Activated naive CD8-positive, alpha-beta T cell treated with anti-CD3 and anti-CD28 coated beads, Interleukin-2, amount 50 U/mL, for 24 hours (primary cell): ENCODE measurements at places on chromosomes 13 and 19.

DNA sequence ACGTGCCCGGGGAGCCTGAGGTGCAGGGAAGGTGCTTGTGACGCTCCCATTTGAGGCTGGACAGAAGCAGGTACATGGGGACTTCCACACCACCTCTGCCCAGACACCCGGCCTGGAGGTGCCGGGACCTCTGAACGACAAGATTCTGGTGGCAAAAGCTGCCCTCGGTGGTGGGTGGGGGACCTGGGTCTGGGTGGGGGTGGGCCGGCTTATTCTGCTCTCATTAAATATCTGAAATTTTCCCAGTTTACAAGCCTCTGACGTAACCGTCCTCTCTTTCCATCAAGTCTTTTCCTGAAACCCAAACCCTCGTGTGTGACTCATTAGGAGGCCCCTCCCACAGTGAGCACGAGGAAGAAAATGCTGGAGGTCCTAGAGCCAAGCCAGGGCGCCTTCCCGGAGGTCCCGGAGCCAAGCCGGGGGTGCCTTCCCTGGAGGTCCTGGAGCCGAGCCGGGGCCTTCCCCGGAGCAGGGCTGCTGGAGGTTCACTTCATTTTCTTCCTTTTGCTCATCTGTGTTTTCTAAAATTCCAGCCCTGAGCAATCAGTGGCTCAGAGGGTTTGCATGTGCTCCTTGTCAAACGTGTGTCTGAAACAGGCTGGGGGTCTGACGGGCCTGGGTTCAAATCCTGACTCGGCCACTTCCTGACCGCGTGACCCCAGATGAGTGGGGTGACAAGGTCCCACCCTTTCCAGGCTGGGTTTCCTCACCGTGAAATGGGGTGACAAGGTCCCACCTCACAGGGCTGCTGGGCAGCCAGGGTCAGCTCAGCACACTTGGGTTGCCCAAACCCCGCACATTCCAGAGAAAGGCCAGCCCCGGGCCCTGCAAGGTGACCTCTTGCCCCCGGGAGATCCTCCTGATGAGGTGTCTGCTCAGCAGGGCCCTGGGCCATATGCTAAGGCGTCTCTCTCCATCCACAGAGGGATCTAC lies 10.0 kb downstream of the CFD start:
- H3K36me3 ChIP-seq, result peaks cover 7% of the 10 kb centered on the region
- no peak for DNase-seq
- H3K27ac ChIP-seq, result no peak overlapping the region
- no peak overlapping the region for H3K4me3 ChIP-seq
- peaks cover 10% of the 10 kb centered on the region for H3K4me1 ChIP-seq
- H3K27me3 ChIP-seq, result no peaks in the 10 kb centered on the region

- peak overlapping the region; percentile 100 for H3K27ac ChIP-seq
- peak overlapping the region; percentile 82 for H3K4me3 ChIP-seq
- peak; percentile 38 for DNase-seq
Observed at GRCh38 chr13:42355491-42356183, 83.7 kb downstream of the AKAP11 start.

GRCh38 chr19:48646001-48646721 lies at the start of gene CA11:
TSS of gene CA11 (minus strand) at chr19:48646187. CDS start at chr19:48645632, 555 bp downstream.
- peak within 1 kb of the TSS; percentile 81 for H3K27ac ChIP-seq
- peaks cover 36% of the 10 kb centered on the region for H3K4me1 ChIP-seq
- DNase-seq, result peak; percentile 92
- H3K36me3 ChIP-seq, result no peaks in the 10 kb centered on the region
- H3K27me3 ChIP-seq, result no peaks in the 10 kb centered on the region
- peak within 1 kb of the TSS; percentile 79 for H3K4me3 ChIP-seq

DNA sequence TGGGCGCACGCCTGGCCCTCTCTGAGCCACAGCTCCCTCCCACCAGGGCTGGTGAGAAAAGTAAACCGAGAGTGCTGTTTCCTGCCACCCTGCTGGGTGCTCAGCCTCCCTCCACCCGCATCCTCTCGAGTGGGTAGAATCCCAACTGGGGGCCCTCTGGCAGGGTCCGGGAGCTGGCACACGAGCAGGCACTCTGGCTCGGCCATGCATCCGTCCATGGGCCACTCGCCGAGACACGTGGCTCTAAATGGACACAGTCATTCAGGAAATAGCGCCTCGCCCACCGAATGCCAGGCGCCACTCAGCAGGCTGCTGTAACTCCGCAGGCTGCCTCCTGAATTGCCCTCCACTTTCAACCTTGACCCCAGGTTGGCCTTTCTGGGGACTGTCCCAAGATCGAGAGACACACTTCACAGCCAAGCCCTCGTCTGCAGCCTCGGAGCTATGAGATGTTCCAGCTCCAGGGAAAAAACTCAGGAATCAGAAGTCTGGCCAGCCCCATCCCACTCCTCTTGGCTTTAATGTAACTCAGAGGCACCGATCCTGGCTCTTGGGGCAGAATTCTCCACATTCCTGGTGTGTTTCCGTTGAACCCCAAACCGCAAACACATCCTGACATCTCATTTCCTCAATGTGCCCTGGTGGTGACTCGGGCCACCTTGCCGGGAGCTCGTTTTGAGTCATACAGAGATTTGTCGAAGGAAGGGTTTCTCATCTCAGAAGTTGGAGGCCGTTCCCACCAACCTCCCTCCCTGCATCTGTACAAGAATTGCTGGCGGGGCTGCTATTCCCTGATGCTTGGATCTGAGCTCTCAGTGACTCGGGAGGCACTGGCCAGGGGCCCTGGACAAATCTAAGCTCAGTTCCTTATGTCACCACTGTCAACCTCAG lies 14.1 kb downstream of the KLF2 start:
- DNase-seq, result peak; percentile 71
- peak overlapping the region; percentile 92 for H3K27ac ChIP-seq
- peaks cover 5% of the 10 kb centered on the region for H3K27me3 ChIP-seq
- H3K4me3 ChIP-seq, result peak overlapping the region; percentile 73
- peaks cover 66% of the 10 kb centered on the region for H3K4me1 ChIP-seq

DNA sequence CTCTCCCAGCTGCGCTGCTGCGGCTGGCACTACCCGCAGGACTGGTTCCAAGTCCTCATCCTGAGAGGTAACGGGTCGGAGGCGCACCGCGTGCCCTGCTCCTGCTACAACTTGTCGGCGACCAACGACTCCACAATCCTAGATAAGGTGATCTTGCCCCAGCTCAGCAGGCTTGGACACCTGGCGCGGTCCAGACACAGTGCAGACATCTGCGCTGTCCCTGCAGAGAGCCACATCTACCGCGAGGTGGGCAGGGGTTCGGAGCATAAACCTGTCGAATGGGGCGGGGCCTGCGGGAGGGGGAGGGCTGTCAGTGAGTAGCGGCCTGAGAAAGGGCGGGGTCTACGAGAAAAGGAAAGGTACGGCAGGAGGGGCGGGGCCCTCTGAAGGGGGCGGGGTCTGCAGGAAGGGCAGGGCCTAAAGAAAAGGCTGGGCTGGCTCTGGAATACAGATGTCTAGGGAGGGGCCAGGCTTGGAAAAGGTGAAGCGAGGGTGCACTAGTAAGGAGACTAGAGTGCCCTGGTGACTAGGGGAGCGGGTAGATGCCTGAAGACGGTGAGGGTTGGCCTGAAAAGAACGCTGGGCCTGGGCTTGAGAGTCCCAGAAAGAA lies 3.6 kb downstream of the CD37 start:
- H3K27ac ChIP-seq, result no peak overlapping the region
- H3K4me3 ChIP-seq, result no peak overlapping the region
- no peaks in the 10 kb centered on the region for H3K27me3 ChIP-seq
- peaks cover 32% of the 10 kb centered on the region for H3K36me3 ChIP-seq

DNA sequence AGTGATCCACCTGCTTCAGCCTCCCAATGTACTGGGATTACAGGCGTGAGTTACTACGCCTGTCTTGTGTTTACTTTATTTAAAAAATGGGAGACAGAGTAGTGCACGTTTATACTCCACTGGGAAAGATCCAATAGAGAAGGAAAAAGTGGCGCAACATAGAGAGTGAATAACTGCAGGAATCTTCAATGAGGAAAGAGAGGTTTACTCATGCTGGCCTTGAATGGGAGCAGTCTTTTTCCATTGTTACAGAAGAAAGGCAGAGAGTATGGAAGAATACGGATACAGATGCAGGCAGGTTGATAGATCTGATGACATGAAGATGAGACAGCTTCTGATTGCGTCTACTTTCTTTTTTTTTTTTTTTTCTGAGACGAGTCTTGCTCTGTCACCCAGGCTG lies 4.6 kb upstream of the WDFY2 start:
- H3K27ac ChIP-seq, result no peak overlapping the region
- H3K36me3 ChIP-seq, result no peaks in the 10 kb centered on the region
- DNase-seq, result no peak
- H3K4me1 ChIP-seq, result peaks cover 4% of the 10 kb centered on the region
- no peaks in the 10 kb centered on the region for H3K27me3 ChIP-seq

- no peaks in the 10 kb centered on the region for H3K36me3 ChIP-seq
- H3K4me3 ChIP-seq, result no peak overlapping the region
- no peak for DNase-seq
- no peak overlapping the region for H3K27ac ChIP-seq
- no peaks in the 10 kb centered on the region for H3K4me1 ChIP-seq
- no peaks in the 10 kb centered on the region for H3K27me3 ChIP-seq
Observed at GRCh38 chr13:80116107-80116506, 224.8 kb downstream of the SPRY2 start.

- H3K36me3 ChIP-seq, result peaks cover 3% of the 10 kb centered on the region
- no peak overlapping the region for H3K27ac ChIP-seq
- no peaks in the 10 kb centered on the region for H3K27me3 ChIP-seq
- H3K4me3 ChIP-seq, result no peak overlapping the region
- DNase-seq, result no peak
Observed at GRCh38 chr19:8387688-8388611, 2.2 kb upstream of the RAB11B start.

- DNase-seq, result no peak
- no peaks in the 10 kb centered on the region for H3K36me3 ChIP-seq
- H3K4me1 ChIP-seq, result peaks cover 5% of the 10 kb centered on the region
- H3K4me3 ChIP-seq, result no peak overlapping the region
Observed at GRCh38 chr13:35163674-35164073, 221.6 kb downstream of the NBEA start.

DNA sequence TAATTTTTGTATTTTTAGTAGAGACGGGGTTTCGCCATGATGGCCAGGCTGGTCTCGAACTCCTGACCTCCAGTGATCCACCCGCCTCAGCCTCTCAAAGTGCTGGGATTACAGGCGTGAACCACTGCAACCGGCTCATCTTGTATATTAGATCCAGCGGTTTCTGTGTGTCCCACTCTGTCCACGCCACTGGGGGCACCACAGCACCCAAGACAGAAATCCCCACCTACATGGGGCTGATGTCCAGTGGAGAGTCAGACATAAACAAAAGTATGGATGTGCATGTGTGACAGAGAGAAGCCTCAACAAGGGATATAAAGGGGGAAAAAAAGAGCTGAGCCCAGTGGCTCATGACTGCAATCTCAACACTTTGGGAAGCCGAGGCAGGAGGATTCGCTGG lies 65.8 kb upstream of the ADGRE5 start:
- no peaks in the 10 kb centered on the region for H3K4me1 ChIP-seq
- no peak for DNase-seq
- H3K36me3 ChIP-seq, result no peaks in the 10 kb centered on the region
- no peaks in the 10 kb centered on the region for H3K27me3 ChIP-seq

DNA sequence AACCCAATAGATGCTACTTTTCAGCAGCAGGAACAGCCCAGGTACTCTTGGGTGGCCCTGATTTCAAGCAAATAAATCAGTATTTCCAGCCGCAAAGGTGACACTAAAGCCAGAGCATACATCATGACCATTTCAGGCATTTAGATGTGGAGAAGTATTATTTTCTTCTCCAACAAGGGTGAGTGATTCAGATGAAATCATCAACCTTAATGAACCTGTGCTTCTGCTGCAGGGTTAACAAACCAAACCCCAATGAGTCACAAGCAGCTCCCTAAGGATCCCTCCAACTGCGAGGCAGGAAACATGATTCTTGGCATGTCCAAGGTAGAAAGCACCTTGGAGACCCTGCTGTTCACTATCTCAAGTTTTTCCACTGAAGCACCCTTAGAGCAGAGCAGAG lies 32.7 kb downstream of the MBNL2 start:
- H3K4me1 ChIP-seq, result peaks cover 69% of the 10 kb centered on the region
- H3K4me3 ChIP-seq, result no peak overlapping the region
- H3K27me3 ChIP-seq, result no peaks in the 10 kb centered on the region
- DNase-seq, result no peak
- H3K27ac ChIP-seq, result no peak overlapping the region

DNA sequence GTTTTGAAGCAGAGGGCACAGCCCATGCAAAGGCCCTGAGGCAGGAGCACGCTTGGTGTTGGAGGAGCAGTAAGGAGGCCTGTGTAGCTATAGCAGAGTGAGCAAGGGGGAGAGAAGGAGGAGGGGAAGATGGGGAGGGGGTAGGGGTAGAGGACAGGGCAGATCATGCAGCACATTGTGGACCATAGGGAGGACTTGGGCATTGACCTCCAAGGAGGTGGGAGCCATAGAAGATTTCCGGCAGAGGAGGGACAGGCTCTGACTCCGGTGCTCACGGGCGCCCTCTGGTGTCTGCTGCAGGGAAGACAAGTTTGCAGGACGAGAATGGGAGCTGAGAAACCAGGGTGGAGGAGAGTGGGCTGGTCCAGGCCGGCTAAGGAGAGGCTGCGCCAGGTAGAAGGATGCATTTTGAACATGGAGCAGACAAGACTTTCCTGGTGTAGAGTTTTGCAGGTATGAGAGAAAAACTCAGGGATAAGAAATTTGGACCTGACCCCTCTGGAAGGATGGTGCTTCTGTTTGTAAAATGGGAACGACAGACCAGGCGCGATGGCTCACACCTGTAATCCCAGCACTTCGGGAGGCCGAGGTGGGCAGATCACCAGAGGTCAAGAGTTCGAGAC lies 13.7 kb upstream of the CREB3L3 start:
- H3K36me3 ChIP-seq, result no peaks in the 10 kb centered on the region
- H3K27me3 ChIP-seq, result peaks cover 3% of the 10 kb centered on the region
- peak overlapping the region; percentile 55 for H3K4me3 ChIP-seq
- H3K4me1 ChIP-seq, result peaks cover 9% of the 10 kb centered on the region
- no peak overlapping the region for H3K27ac ChIP-seq

- DNase-seq, result no peak
- H3K4me1 ChIP-seq, result no peaks in the 10 kb centered on the region
- no peaks in the 10 kb centered on the region for H3K36me3 ChIP-seq
- H3K4me3 ChIP-seq, result no peak overlapping the region
Observed at GRCh38 chr13:47008318-47008717, 111.5 kb upstream of the HTR2A start.

- no peak overlapping the region for H3K4me3 ChIP-seq
- H3K27me3 ChIP-seq, result no peaks in the 10 kb centered on the region
- H3K27ac ChIP-seq, result no peak overlapping the region
- no peaks in the 10 kb centered on the region for H3K36me3 ChIP-seq
- no peak for DNase-seq
- no peaks in the 10 kb centered on the region for H3K4me1 ChIP-seq
Observed at GRCh38 chr13:61664801-61665705, 249.4 kb upstream of the PCDH20 start.
